ENCODE measurements at places on chromosomes 7 and 10.

GRCh38 chr7:19920166-19920565 is 146.7 kb upstream of the TMEM196 start:
- DNase-seq, result no peak

DNA sequence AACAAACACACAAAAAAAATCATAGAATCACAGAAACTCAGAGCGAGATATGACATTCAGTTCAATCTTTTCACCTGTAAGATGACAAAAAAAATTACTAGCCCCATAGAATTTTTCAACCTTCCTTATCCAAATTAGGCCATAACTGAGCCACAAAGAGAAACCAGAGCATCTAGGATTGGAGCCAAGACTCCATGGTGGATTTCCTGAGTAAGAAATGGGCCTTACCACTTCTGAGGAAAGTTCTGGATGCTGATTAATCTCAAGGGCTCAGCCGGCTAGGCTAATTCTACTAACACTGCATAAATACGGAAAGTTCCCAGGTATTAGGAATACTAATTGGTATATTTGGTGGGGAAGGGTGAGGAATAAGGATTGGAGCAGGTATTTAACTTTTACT is 16.8 kb downstream of the LIPM start:
- DNase-seq, result no peak

DNA sequence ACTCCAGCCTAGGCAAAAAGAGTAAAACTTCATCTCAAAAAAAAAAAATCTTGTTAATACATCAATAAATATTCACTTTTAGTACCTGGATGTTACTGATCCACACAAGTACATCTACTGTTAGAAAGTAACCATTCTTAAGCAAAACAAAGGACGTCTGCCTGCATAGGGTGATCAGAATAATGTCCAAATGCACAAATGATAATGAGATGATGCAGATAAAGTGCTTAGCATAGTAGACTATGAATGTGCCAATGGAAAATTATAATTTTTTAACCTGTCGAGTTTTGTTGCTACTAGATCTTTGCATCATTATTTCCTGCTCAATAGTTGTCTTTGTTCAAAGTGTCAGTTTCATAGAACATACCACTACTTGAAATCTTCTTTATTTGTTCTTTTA is 109.6 kb upstream of the IMMP2L start:
- no peak for DNase-seq

DNA sequence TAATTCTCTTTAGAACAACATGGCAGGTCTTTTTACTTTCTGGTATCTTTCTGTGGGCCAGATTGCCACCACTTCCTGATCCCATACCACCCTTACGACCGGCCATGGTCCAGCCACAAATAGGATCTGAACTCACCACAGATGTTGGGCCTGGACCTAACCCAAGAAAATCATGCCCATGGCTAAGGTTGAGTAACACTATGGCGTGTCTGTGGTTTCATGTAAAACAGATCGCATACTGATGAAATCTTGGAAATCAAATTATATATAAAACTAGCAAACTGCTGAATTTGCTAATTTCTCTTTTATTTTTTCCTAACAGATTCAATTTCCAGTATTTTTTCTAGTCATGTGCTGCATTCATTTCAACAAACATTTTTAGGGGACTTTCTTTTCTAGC is 77.2 kb downstream of the CH25H start:
- no peak for DNase-seq

DNA sequence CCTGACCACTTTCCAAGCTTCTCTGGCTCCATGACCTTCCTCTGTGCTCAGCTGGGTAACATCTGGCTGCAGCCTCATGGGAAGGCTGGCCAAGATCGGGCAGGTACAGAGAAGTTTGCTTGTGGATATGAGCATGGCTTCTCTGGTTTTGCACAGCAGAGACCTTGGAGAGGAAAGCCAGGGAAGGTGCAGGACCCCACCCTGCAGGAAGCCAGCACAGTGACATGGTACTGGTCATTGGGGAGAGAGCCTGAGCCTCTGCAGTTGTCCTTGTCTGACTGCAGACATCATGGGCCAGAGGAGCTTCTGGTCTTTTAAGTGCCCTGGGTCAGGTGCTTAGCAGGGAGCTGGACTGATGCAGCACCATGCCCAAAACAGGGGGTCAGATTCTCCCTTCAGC is 70.6 kb upstream of the LEP start:
- no peak for DNase-seq

- no peak for DNase-seq
These were observed 3.4 kb downstream of the BAG3 start for GRCh38 chr10:119654540-119654939.

DNA sequence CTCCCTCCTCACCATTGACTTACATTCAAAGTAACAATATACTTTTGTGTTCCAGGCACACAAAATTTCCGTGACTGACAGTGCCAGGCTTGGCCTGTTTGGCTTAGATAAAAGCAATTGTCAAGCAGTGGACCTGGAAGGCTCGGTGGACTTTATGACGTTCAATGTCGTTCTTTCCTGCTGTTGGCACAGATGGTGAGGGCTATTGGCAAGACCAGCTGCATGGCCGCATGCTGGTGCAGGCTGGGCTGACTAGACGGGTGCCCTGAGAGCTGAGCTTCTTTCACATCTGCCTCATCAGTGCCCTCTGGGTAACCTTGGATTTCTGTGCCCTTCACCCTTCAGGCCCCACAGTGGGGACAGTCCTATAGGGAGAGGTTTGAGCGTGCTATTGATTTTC is 45.2 kb downstream of the WIPF3 start:
- no peak for DNase-seq

- no peak for DNase-seq
These were observed 341.6 kb downstream of the ABCA13 start for GRCh38 chr7:48512892-48513291.

DNA sequence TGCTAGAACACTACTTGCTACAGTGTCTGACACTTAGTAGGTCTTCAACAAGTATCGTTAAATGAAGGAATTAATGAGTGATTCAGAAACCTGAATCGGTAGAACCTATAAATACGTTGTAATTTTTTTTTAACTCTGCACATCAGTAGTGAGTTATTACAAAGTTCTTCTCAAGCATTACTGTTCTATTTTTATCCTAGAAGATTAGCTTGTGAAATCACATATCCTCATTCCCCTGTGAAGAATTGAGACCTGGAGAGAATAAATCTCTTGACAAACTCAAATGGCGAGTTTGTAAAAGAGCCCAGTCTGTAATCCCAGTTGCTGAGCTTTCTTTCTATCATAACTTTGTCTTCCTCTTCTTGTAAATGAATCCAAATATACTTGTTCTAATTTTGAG is 34.7 kb downstream of the HYAL4 start:
- no peak for DNase-seq

GRCh38 chr10:21293518-21294356 is 231.7 kb downstream of the SKIDA1 start:
- no peak for DNase-seq

GRCh38 chr10:43680035-43680434 is 31.4 kb upstream of the ZNF32 start:
- DNase-seq, result no peak

DNA sequence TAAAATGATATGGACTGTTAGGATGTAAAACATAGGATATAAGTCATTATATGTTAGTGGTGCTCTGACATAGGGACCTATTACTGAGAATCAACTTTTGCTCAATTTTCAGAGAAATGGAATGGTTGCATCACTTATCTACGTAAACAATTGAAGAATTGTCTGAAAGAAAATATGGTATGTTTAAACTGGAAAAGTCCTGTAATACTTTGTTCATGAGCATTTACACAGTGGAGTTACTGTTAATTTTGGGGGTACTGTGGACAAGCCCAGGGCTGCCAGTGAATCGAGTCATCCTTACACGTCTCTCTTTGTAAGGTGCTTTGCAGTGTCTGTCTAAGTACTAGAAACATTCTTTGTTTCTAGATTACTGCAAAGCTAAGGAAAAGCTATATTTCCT is 152.0 kb downstream of the ZNF22 start:
- DNase-seq, result no peak

GRCh38 chr10:112531421-112531820 is 84.4 kb downstream of the VTI1A start:
- no peak for DNase-seq

DNA sequence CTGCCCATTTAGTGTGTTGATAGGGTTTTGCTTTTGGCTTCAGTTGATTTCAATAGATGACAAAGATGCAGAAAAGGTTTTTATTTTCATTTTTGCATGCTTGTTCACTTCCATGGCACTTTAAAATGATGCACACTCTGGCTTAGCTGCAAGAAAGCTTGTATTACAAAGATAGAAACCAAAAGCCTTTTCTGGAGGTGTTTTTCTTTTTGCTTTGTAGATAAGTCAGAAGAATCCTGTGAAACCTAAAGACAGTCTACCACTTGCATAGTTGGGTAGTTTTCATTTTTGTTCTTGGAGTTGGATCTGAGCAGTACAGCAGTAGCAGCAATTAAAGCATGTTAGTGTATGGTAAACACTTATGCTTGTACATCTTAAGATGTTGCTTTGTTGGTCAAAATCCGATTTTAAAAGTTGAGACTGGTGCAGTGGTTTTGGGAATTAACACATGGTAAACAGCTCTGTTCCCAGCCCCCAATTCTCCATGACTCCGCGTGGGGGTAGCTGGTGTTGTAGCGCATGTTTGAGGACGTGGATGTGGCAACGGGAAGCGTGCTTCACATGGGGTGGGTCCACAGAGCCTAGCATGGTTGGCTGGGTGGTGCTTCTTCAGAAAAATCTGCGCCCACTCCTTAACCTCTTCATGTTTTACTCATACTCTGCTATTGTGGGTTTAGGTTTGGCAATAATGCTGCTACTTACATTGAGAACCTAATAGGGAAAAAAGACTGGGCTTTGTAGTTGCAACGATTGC is 19.8 kb downstream of the CCNY start:
- no peak for DNase-seq

- no peak for DNase-seq
These were observed 212.9 kb downstream of the ELMO1 start for GRCh38 chr7:37235813-37236212.

DNA sequence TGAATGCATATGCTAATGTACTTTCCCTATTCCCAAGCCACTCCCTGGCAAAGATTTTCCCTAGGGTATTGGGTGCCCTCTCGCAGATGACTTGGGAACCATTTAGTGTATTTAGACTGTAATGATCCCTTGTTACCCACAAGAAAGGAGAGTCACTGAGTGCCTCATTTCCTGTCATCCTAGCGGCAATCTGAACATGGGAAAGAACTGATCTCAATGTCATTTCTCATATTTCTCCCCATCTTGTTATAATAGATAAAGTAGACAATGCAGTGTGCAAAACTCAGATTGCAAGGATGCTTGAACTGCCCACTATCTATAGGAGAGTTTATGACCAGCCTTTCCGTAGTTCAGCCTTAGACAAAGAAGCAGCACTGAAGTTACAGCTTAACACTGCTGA is 123.3 kb downstream of the MICU1 start:
- no peak for DNase-seq

DNA sequence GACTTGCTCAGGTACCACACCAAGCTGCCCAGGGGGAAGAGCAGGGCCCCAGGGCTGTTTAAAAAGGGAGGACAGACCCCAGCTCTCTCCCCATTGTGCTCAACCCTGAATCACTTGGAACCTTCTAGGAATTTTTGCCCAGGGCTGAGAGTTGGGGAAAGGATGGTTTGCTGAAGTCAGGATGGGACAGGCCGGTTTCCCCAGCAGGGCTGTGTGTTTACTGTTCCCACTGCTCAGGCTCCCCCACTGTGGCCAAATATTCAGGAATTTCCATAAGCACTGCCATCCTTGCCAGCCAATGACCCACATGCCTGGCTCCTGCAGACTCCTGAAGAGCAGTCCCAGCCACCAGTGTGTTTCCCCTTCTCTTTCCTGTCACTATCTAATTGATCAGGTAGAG is 120.7 kb downstream of the WDFY4 start:
- DNase-seq, result no peak

DNA sequence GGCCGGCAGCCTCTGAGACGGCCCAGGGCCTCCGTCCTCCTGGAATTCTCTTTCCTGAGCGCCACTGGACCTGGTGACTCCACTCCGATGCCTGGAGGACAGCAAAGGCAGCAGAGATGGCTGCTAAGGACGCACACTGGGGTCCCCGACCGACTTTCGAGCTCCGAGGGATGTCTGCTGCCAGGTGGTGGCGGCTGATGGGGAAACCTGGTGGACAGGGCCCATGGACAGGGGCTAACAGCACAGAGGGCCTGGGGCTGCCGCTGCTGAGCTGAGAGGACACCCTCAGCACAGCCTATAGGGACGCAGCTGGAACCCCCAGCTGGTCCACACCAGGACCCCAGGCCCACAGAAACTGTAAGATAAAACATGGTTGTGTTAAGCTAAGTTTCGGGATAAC is 366.3 kb downstream of the DNAJB6 start:
- DNase-seq, result no peak

- no peak for DNase-seq
These were observed 525 bp upstream of the CHUK start for GRCh38 chr10:100229819-100230422.

GRCh38 chr10:132136689-132137088 is 50.1 kb upstream of the DPYSL4 start:
- no peak for DNase-seq

DNA sequence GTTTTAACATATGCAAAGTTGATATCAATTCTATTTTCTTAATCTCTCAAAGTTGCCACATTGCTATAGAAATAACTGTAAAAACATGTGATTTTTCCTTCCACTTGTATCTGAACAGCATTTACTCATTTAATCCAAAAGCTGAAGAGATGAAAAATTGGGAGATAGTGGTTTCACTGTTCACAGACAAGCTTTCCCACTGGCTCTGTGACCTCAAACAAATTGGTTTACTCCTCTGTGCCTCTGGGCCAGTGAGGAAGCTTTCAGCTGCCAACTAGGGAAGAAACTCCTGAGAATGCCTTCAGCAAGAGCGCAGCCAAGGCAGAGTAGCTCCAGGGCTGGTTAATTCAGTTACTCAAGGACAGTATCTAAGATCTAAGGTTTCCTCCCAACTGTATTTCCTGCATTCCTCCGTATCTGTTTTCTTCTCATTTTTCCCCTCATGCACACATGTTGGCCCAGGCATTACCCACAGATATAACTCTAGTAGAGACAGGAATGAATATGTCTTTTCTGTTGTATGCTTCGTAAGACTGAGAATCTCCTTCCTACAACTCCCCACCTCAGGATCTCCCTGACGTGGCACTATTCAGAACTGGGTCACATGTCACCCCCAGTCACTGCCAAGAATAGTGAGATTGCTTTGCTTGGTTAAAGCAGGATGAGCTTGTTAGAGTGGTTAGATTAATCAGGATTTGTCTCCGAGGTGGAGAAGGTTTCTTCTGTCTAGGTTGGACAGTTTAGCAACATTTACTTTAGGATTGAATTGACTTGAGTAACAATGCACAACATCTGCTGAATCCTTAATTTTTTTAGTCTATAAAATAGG is 315.7 kb downstream of the NRG3 start:
- DNase-seq, result no peak

DNA sequence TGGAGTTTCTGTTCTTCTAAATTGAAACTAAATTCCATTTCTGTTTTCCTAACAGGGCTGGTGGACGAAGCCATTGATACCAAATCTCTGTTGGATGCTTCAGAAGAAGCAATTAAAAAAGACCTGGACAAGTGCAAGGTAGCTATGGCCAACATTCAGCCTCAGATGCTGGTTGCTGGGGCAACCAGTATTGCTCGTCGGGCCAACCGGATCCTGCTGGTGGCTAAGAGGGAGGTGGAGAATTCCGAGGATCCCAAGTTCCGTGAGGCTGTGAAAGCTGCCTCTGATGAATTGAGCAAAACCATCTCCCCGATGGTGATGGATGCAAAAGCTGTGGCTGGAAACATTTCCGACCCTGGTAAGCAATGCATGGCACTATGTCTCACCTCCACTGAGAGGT is 45.6 kb downstream of the AP3M1 start:
- DNase-seq, result no peak

GRCh38 chr10:83881661-83882060 is 257.6 kb upstream of the GHITM start:
- no peak for DNase-seq

- no peak for DNase-seq
These were observed 1.2 kb downstream of the PROSER2 start for GRCh38 chr10:11824376-11824775.
